GM04503 (cell line): ENCODE measurements at places on chromosomes 2 and 18.

GRCh38 chr18:70195014-70195614 is 10.4 kb downstream of the RTTN start:
- DNase-seq, result no peak

DNA sequence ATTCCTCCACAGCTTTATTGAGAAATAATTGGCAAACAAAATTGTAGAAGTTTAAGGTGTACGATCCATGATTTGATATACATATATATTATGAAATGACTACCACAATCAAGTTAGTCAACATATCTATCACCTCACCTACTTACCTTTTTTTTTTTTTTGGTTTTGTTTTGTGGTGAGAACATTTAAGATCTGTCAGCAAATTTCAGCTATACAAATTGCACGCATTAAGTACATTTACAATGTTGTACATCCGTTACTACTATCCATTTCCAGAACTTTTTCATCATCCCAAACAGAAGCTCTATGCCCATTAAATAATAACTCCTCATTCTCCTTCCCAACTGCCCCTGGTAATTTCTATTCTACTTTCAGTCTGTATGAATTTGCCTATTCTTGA is 37.4 kb upstream of the ADCYAP1 start:
- DNase-seq, result no peak

DNA sequence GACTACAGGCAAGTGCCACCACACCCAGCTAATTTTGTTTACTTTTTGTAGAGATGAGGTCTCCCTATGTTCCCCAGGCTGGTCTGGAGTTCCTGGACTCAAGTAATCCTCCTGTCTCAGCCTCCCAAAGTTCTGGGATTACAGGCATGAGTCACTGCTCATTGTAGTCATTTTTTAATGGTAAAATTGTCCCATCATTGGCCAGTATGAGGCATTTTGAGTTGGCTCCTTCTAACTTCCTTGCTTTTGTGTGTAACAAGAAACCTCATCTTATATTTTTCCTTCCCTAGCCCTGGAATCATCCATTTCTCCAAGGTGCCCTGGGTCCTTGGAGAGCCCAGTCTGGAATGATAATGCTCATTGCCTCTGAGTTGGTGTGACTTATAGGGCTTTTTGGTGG is 148.5 kb downstream of the INHBB start:
- DNase-seq, result no peak

GRCh38 chr2:139867601-139868226 is 1087.5 kb upstream of the NXPH2 start:
- no peak for DNase-seq

GRCh38 chr2:227534714-227535113 is 62.8 kb downstream of the AGFG1 start:
- DNase-seq, result no peak

- no peak for DNase-seq
Observed at GRCh38 chr2:99706735-99707134, 216.9 kb upstream of the REV1 start.

GRCh38 chr2:64400105-64400728 is 53.7 kb upstream of the LGALSL start:
- no peak for DNase-seq

GRCh38 chr2:234025891-234026401 is 24.6 kb upstream of the SPP2 start:
- no peak for DNase-seq

GRCh38 chr2:50658883-50659282 is 373.0 kb downstream of the NRXN1 start:
- no peak for DNase-seq

DNA sequence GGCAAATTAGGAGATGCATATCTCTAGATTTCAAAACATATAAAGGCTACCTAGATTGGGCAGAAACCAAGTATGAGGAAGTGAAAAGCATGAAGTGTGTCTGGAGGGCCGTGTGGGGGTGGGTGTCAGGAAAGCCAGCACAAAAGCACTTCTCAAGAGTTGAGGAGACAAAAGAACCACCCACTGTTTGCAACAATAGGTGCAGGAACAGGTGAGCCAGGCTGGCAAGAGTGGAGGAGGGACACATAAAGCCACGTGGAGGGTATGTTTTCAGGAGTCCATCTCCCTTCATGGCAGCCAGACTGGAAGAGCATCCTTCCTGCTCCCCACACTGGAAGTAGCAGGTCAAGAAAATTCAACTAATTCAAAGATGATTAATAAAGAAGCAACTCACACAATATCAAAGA is 96.4 kb downstream of the CERS6 start:
- no peak for DNase-seq

- DNase-seq, result no peak
Observed at GRCh38 chr2:45993476-45993991, 303.7 kb upstream of the EPAS1 start.

DNA sequence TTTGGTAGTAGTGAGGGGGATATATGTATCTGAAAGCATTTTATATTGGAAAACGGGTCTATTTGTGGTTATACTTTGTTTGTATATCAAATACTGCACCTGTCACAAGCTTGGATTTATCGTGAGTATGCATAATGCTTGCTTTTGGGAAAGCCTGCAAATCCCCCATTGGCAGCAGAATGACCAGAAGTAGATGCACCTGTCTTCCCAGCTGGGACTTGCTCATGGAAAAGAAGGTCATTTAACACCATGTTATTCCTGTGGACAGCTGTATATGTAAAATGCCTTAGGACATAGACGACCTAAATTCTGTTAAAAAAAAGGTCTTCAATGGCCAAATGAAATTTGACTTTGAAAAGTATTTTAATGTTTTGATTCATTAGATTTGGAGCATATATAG is 599.4 kb downstream of the XIRP2 start:
- DNase-seq, result no peak

GRCh38 chr18:2171840-2172625 is 399.3 kb downstream of the METTL4 start:
- DNase-seq, result no peak
